8988T (cell line): ENCODE measurements at places on chromosomes 5 and 9.

DNA sequence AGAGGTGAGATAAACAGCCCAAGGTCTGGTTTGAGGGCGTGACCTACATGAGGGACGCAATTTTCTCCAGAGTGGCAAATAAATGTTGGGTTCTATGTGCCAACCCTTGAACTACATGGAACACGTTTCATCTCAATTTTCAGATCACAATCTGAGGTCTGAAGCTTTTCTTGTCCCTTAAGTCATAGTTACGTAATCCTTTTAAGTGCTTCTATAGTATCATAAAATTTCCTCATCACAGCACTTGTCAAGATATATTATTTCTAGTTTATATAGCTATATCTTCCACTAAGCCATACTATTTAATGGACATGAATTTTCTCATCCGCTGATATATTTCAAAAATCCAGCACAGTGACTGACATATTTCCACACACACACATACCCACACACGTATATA, 53.1 kb upstream of the GRIN3A start:
- DNase-seq, result no peak

GRCh38 chr9:85030316-85030715, 360.8 kb downstream of the NTRK2 start:
- DNase-seq, result no peak

- no peak for DNase-seq
Observed at GRCh38 chr9:27701016-27701415, 127.7 kb upstream of the C9orf72 start.

DNA sequence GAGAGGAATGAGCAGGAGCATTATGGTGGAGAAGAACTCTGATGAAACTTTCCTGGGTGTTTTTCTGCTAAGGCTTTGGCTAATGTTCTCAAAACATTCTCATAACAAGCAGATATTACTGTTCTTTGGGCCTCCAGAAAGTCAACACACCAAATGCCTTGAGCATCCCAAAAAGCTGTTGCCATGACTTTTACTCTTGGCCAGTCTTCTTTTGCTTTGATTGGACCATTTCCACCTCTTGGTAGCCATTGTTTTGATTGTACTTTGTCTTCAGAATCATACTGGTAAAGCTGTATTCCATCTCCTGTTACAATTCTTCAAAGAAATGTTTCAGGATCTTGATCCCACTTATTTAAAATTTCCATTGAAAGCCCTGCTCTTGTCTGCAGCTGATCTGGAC, 139.6 kb downstream of the MAN2A1 start:
- no peak for DNase-seq

DNA sequence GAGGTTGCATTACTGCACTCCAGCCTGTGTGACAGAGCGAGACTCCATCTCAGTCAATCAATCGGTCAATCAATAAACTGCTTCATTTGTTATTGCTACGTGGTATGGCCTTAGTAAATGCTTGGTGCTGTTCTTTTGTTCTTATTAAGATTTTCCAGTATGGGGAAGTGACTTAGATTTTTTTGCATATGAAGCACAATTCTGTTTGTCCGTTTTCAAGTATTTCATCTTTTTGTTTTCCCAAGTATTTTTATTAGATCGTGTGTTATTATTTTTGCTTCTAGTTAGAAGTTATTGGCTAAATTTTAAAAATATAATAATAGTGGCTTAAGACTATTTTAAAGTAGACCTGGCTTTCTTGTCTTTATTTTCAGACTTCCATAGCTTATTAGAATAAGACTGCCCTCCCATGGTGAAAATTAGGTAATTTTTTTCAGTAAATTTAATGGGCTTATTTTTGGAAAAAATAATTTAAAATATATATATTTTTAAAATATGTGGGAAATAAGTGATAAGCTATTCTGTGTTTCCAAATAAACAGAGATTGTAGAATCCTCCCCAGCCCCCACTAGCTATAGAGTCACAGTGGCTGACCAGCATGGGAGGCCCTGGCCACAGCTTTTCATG, 14.7 kb upstream of the OMD start:
- no peak for DNase-seq

- no peak for DNase-seq
Observed at GRCh38 chr5:4563400-4563799, 576.7 kb upstream of the ADAMTS16 start.

- no peak for DNase-seq
Observed at GRCh38 chr9:87518702-87519335, 21.2 kb downstream of the DAPK1 start.

- DNase-seq, result no peak
Observed at GRCh38 chr5:36635721-36636390, 29.4 kb downstream of the SLC1A3 start.

- DNase-seq, result no peak
Observed at GRCh38 chr9:110258690-110259091, 2.4 kb upstream of the TXN start.

GRCh38 chr5:161847941-161848391, at the start of gene GABRA1:
TSS of gene GABRA1 (plus strand) at chr5:161848120. CDS start at chr5:161850811, 2,691 bp downstream.
- no peak for DNase-seq

DNA sequence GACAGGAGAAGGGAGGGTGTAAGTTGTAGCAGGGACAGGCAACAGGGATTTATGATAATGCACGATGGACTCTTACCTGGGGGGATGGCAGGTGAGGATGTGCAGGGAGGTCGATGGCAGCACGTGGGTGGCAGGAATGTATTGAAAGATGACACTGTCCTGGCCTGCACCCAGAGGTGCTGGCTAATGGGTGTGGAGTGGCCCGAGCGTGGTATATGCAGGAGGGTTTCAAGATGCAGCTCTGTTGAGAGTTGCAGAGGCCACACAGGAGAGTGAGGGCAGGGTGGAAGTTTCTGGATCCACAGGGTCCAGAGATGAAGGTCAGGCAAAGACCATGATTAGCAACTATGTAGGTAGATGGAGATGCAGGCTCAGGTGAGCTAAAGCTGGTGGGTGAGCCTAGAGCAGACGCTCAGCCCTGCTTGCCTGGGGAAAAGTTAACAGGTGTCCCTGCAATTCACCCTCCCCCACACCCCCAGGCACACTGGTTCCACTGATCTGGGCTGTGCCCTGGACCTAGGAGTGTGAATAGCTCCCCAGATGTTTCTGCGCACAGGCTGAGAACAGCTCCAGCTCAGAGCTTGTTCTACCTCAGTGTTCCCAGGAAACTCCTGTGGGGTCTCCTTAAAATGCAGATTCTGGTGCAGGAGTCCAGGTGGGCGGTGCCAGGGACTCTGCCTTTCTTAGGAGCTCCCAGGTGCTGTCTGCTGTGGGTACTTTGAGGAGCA, 21.5 kb upstream of the S1PR3 start:
- no peak for DNase-seq

DNA sequence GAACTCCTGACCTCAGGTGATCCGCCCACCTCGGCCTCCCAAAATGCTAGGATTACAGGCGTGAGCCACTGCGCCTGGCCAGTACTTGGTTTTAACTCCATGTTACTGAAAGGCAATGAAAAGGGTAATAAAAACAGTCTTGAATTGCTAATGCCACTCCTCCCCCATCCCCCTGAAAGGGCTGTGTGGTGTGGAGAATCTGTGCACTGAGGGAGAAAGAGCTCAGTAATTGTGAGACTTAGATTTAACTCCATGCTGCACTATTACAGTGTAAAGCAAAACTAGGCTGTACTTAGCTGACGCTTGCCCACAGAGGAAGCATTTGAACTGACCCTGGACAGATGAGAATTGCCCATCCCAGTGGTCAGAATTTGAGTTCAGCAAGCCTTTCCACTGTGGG, 1662.4 kb upstream of the ACO1 start:
- DNase-seq, result no peak

GRCh38 chr9:14029806-14030374, 284.1 kb downstream of the NFIB start:
- no peak for DNase-seq

DNA sequence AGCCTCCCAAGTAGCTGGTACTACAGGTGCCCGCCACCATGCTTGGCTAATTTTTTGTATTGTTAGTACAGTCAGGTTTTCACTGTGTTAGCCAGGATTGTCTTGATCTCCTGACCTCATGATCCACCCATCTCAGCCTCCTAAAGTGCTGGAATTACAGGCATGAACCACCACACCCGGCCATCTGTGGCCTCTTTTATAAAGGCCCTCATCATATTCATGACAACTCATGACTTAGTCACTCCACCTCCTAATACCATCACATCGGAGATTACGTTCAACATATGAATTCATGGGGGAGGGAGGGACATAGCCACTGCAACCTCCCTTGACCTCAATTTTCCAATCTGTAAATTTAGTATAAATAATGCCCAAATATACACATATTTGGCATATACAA, 27.2 kb upstream of the PLCXD3 start:
- DNase-seq, result no peak

GRCh38 chr9:107751567-107752210, 262.1 kb upstream of the KLF4 start:
- peak; percentile 42 for DNase-seq

GRCh38 chr9:92807757-92808725, 43.4 kb upstream of the BICD2 start:
- DNase-seq, result no peak

DNA sequence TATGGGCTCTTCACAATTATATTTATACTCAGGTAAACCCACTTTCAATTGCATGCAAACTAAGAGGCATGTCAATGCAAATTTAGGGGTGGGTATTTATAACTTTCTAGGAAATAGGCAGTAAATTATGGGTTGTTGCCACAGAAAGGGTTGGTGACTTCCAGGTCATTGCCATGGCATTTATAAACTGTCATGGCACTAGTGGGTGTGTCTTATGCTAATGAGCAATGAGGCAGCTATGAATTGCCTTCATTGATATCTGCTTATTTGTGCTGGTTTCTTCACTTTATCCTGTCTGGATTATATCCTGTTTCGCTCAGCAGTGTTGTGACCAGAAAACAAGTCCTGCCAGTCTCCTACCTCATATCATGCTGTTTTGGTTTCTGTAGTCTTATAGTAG, 597.3 kb upstream of the DAB2 start:
- no peak for DNase-seq

DNA sequence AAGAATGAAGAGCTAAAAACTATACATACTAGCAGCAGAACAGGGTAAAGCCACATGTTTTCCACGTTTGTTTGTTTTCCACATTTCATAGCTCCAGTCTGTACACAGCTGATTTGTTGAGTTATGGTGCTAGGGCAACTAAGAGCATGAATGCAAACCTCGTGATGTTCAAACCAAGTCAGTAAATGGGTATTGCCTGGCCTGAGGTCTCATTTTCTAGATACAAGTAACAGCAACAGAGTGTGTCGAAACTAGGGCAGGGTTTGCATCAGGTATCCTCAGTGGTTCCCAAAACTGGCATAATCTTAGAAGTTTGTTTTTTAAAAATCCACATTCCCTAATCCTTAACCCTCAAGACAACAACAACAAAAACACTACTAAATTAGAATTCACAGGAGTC, 89.3 kb downstream of the CEMIP2 start:
- no peak for DNase-seq

- DNase-seq, result no peak
Observed at GRCh38 chr5:68499987-68500386, 284.4 kb downstream of the PIK3R1 start.

DNA sequence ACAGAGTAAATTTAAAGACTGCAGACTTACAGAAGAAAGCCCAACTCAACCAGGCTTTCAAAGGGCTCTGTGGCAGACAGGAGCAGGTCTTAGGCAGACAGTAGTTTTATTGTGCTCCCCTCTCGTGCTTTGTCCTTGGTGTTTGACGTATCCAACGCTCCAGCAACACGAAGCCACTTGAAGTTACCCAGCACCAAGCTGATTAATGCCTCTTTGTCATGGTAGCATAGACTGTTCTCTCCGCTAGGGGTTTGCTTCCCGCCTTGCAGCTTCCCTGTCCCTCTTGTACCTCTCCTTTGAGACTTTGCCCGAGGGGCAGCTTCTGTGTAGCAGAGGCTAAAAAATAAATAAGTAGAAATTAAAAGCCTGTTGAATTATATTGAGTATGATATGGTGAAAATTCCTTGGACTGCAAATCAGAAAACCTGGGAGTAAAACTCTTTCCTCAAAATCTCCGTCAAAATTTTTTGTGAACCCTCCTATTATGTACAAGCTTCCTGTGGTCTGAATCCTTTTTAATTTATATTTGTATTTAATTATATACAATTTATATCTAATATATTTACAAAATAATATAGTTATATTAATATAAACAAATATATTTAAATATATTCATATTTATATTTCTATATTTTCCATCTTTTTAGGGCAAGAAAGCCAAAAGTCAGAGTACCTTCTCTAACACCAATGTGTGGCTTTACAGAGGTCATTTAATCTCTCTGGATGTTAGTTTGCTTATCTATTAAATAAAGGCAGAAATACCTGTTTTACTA, 405.4 kb downstream of the DMAC1 start:
- DNase-seq, result no peak

DNA sequence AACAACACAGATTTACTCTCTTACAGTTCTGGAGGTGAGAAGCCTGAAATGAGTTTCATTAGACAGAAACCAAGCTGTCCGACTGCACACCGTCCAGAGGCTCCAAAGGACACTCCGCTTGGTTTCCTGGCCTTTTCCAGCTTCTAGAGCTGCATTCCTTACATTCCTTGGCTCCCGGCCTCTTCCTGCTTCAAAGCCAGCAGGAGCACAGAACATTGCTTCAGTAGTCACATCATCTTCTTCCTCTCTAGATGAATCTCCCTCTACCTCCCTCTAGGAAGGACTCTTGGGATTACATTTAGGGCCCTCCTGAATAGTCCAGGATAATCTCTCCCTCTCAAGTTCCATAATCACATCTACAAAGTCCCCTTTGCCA, 213.3 kb downstream of the CDK5RAP2 start:
- peak; percentile 67 for DNase-seq

DNA sequence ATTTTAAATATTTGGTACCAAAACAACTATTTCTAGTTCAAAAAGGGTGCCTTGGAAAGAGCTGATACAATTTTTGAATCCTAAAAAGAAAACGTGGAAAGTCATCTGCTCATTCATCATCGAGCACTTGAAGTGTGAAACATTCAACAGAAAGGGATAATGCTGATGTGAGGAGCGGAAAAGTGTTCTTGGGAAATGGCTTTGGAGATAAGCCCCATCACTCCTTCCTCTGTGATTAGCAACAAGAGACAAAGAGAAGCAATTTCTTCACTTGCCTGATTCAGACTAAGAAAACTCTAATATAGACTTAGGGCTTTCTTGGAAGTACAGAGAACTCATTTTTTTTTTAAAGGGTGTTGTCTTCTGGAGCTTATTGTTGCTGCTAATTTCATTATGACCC, 74.9 kb downstream of the C9orf152 start:
- DNase-seq, result no peak

DNA sequence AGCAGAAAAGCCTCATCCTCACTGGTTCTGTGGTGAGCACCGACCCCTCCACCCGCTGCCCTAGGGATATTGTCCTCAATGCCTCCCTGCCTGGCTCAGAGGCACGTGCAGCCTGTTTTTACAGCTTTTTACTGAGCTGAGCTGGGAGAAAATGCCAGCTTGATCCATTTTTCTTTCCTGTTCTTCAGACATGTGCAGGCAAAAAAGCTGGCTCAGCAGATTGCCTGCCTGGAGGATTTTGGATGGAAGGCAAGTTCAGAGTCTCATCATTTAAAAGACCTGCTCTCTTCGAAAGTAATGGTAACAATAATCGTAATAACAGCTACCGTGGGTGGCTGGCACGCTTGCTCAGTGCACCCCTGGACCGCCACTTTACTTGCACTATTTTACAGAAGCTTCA, 135.0 kb upstream of the SMIM23 start:
- DNase-seq, result no peak

GRCh38 chr5:9833871-9834270, 203.7 kb upstream of the TAS2R1 start:
- no peak for DNase-seq
